ENCODE measurements at places on chromosomes 13 and 19. TPM values are rescaled to one million over a fixed set of nuclear protein-coding genes. Genes with fewer than 3 reads are reported as not detected.

- no peak for DNase-seq
Observed at GRCh38 chr19:54188215-54188871, 1.0 kb downstream of the MBOAT7 start.

CEACAM5 gene
- 0.36 TPM for total RNA-seq

DNA sequence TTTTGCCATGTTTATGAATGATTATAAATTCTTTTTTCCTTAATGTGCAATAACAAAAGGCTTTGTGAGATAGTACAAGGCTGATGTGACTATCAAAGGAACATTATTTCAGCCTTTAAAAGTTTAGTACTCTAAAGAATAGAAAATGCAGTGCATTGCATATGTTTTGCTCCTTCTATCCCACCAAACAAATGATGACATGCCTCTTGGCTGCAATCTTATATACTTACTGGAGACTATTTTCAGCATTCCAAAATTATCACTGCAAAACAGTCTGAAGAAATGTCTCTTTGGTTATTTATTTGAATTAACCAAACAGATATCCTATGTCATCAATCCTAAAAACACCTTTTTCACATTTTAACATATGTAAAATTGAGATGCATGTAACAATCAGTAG, 776.5 kb upstream of the SPRY2 start:
- no peak for DNase-seq

DNA sequence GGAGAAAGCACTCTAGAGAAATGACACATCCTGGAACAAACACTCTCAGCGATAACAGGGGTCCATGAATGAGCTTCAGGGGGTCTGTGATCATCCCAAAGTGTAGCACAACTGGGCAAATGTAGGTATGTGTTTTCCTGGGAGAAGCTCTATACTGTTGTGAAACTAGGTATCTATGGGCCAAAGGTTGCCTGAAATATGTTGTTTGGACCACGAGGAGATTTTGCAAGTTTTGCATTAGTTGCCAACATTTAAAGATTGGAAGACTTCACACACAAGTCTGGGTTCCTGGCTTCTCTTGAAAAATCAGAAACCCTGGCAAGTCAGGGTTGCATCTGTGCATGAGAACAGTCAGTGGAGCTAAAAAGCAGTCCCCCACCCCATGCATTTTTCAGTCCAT, 26.7 kb upstream of the POU2F2 start:
- DNase-seq = no peak

LGALS14 gene
- not detected for total RNA-seq

GRCh38 chr19:1206150-1206863, 729 bp downstream of the STK11 start:
- DNase-seq = peak; percentile 47

KLC3 gene
- total RNA-seq = 1.3 TPM

- no peak for DNase-seq
Observed at GRCh38 chr19:40625406-40626120, 24.4 kb downstream of the LTBP4 start.
